ENCODE measurements at places on chromosomes 7 and 10.

DNA sequence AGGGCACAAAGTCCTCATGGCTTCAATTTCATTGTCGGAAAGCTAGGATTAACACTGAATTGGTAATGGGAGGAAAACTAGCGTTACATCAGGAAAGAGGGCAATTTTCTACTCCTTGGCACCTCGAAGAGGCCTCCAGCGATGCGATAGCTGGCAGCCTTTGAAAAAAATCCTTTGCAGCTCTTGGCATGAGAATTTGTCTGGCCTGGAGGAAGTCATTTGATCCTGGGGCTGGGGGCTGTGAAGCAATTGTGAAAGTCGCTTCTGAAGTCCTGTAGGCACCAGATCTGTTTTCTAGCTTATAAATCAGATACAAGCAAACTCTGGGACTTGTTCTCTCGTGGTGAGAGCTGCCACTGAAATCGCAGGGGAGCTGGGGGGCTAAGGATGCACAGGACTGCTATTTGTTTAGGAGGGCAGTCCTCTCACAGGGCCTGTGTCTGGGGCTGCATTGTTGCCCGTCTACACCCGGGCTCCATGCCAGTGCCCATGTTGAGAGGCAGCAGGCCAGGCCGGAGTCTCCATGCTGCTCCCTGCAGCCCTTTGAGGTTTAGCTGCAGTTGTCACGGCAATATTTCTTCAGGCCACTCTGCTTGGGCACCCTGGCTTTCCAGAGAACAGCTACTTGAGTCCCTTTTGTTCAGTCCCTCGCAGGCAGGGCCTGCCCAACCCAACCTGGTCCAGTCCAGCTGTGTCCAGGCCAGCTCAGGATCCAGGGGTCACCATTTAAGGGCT is 206.8 kb upstream of the LYZL1 start:
- DNase-seq, result no peak

DNA sequence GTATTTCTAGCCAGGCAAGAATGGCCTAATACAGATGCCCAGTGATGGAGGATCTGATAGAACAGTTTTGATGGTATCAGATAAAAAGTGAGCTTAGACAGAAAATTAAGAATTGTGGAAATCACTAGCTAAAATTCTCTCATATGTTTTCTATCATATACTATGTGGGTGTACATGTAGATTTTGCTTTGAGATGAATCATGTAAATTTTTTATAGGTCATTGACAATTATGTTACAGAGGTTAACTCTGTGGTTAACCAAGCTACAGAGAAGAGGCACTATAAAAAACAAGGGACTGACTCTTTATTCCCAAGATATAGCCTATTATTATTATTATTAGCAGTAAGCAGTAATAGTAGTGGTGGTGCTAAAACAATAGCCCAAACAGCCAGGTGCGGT is 156.5 kb downstream of the ITGA8 start:
- DNase-seq, result no peak

- DNase-seq, result no peak
These were observed 186.7 kb upstream of the LYZL2 start for GRCh38 chr10:30816159-30816819.

DNA sequence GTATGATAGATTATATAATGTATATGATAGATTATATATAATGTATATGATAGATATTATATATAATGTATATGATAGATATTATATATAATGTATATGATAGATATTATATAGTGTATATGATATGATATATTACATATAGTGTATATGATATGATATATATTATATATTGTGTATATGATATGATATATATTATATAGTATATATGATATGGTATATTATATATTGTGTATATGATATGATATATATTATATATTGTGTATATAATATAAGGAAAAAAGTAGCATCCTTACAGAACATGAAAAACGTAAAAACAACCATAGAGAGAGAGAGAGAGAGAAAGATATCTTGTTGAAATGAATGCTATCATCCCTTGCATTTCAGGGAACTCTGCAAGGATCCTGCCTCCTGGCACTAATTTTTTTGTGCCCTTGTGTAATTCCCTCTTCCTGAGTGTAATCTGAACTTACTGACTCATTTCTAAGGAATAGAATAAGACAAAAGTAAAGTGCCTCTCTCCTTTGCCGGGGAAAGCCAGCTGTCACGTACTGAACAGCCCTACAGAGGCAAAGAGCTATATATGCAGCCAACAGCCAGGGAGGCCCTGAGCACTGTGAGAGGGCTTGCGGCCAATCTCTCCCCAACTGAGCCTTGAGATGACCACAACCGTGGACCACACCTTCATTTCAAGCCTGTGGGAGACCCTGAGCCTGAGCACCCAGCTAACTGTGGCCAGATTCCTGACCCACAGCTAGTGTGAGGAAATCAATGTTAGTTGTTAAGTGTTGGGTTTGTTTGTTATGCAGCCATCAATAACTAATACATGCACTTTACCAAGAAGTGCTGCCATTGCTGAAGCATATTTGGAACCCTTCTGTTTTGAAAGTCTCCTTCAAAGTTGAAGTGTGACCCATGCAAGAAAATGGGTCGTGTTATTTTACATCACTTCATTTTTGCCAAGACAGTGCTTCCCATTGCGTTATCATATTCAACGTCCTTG is 61.1 kb upstream of the EZH2 start:
- DNase-seq, result no peak

- DNase-seq, result peak; percentile 30
These were observed 233.1 kb downstream of the CCDC3 start for GRCh38 chr10:12768156-12769100.

- DNase-seq, result no peak
These were observed 16.6 kb downstream of the ACBD5 start for GRCh38 chr10:27223964-27224363.

DNA sequence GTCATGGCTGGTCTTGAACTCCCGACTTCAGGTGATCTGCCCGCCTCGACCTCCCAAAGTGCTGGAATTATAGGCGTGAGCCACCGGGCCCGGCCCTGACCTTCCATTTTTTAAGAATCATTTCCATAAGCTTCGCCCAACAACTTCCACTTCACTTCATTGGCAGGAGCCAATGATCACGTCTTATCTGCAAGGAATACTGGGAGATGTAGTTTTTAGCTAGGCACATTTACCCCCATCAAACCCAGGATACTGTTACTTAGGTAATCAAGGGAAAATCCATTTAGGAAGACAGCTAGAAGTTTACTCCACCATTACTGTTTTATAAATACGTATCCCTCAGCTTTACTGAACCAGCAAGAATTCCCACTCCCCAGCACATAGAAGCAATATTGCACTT is 3.4 kb upstream of the CDK13 start:
- no peak for DNase-seq

GRCh38 chr10:129900825-129901224 is 63.2 kb downstream of the EBF3 start:
- DNase-seq, result no peak

DNA sequence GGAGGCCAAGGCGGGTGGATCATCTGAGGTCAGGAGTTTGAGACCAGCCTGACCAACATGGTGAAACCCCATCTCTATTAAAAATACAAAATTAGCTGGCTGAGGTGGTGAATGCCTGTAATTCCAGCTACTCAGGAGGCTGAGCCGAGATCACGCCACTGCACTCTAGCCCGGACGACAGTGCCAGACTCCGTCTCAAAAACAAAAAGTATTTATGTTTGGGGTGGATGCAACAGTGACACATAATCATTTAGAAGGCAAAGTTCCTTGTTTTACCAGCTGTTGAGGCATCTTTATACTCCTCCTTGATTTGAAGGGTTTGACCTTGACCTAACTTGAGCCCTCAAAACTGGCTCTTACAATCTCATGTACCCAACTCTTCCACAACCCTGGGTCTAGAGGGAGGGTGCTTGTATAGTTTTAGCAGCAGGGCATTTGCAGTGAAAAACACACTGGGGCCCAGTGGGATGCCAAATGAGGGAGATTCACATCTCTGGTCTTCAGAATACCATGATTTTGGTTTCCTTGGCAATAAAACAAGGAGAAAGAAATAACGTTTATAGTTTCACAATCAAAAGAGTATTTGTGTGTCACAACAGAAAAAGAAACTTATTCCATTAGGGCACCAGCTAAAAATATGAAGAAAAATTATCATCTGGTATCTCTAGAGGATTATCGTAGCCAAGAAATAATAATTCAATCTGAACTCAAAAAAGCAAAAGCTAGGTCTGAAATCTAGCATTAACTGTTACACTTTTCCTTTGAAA is 14.2 kb upstream of the TMEM254 start:
- DNase-seq, result no peak

DNA sequence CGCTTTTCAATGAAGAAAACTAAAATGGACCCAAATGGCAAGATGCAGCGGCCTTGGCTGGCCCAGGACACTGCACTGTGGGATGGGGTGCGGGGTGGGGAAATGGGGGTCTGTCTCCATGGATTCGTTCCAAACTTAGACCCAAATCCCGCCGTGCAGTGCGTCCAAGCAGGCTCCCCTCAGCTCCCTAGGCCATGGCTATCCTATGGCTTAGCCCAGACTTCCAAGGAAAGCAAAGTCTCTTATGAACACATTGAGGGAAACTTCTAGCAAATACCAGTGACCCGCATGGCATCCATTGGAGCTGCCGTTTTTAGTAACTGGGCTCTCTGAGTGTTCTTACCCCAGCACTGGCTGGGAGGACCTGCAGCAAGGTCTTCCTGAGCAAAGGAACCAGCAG is 122.5 kb downstream of the EBF3 start:
- DNase-seq, result no peak

GRCh38 chr10:119651514-119652360 is 557 bp downstream of the BAG3 start:
- DNase-seq, result peak; percentile 41

- no peak for DNase-seq
These were observed 5.5 kb upstream of the CPXM2 start for GRCh38 chr10:123897146-123897545.

GRCh38 chr10:87670586-87670985 is 10.9 kb downstream of the PAPSS2 start:
- no peak for DNase-seq

DNA sequence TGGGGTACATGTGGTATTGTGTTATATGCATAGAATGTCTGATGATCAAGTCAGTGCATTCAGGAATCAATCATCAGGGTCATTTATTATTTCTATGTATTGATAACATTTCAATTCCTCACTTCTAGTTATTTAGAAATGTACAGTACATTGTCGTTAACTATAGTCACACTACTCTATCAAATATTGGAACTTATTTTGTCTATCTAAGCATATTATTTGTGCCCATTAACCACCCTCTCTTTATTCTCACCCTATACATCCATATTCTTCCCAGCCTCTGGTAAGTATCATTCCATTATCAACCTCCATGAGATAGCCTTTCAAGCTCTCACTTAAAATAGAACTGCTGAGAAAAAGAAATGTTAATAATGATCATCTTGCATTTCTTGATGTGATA is 596.5 kb upstream of the POT1 start:
- DNase-seq, result no peak

DNA sequence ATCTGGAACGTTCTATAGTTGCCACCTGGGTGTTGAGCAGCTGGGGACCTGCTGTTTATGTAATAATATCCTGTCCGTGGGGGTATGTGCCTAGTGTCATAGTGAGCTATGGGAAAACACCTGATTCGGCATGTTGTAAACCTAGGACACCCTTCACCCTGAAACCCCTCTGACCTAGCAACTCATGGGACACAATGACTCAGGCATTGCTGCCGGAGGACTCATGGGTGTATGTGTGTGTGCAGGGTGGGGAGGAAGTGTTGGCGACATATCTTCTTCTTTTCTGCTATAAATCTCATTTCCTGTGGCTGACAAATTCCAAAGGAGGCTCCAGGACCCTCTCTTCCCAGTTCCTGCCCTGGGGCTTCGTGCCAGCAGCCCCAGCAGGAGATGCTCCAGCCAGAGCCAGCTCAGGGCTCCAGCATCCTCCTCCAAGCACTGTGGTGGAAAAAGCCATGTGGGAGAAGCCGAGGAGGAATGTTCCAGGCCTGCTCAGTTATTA is 77.0 kb upstream of the PODXL start:
- no peak for DNase-seq

DNA sequence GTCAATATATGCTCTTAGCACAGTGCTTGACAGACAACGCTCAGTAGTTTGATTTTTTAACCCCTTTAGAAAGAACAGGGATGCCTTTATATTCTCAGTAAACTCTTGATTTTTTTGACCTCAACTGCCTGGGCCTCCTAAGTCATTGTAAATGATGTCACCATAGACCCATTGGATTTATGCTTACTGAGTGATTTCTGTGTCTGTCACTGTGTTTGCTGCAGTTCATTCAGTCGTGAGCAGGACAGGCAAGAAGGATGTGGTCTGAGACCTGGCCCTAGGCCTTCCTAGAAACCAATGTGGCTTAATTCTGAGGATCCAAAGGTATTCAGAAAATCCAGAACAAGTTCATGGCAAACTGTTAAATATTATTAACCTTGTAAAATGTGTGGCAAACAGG is 868.1 kb downstream of the XPNPEP1 start:
- no peak for DNase-seq

DNA sequence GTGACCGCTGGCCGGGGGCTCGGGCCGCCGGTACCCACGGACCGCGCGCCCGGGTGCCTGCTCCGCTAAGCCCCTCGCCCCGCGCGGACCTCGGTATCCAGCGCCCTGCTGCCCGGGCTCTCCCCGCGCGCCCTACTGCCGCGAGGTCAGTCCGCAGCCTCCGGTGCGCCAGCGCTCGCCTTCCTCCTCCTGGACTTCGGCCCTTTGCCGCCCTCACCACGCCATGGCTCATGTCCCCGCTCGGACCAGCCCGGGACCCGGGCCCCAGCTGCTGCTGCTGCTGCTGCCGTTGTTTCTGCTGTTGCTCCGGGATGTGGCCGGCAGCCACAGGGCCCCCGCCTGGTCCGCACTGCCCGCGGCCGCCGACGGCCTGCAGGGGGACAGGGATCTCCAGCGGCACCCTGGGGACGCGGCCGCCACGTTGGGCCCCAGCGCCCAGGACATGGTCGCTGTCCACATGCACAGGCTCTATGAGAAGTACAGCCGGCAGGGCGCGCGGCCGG is 483 bp downstream of the GDF10 start:
- no peak for DNase-seq

GRCh38 chr10:132790934-132791829 is 5.2 kb upstream of the NKX6-2 start:
- no peak for DNase-seq

DNA sequence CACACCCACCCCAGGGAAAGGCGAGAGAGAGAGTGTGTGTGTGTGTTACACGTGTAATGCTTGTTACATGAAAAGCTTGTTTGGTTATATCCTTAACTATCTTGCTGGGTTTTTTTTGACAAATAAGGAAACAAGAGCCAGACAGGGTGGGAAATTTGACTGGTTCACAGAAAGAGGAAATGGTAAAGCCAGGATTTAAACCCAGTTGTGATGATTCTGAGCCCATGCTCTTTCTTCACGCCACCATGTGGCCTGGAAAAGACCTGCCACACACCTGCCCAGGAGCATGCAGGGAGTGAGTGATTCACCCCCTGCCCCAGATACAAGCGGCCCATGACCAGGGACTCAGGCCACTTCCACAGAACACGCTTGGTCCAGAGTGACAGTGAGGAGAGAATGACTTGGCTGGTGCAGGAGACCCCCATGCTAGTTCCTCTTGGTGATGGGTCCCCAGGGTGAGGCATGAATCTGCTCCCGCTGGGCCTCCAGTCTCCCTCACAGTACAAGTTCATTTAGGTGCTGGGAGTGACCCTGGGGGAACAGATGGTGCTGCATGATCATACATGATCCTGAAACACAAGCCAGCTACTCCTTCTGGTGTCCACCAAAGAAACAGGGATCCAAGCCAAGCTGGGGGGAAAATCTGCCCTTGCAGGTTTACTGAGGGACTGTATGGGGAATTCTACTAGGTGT is 21.0 kb upstream of the EIF5AL1 start:
- DNase-seq, result no peak

GRCh38 chr10:3950676-3951275 is 165.8 kb upstream of the KLF6 start:
- no peak for DNase-seq

- no peak for DNase-seq
These were observed 870.9 kb downstream of the KCNMA1 start for GRCh38 chr10:76766682-76767081.

- peak; percentile 62 for DNase-seq
These were observed 6.5 kb downstream of the ASB13 start for GRCh38 chr10:5659702-5660528.

All from Caki2 (cell line).